Foreskin fibroblast (primary cell): ENCODE measurements at places on chromosomes 11 and 22.

DNA sequence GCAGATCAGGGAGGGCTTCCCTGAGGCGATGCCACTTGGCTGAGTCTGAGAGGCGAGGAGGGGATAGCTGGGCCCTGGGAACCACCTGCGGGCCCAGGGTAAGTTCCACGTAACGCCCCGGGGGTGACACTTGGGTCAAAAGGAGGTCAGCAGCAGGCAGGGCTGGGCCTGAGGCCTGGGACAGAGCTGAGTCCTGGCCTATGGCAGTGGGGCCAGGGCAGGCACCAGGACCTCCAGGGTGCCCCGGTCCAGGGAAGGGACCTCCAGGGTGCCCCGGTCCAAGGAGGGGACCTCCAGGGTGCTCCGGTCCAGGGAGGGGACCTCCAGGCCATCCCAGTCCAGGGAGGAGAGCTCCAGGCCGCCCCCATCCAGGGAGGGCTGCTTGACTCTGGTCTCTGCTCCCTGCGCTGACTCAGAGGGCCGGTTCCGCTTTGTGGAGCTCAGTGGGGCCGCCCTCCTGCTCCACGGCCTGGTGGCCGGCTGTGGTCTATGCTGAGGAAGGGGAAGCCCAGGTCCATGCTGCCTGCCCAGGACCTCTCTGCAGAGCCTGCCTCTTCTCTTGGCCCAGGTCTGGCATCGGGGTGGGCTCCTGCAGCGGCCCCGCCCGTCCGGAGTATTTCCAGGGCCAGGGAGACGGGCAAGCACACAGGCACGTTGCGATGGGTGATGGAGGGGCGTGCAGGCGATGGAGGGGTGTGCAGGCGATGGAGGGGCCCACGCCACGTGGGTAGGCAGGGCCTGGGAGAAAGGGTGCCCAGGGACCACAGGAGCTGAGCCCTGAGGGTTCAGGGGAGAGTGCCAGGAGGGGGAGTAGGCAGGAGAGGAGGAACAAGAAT is 19.5 kb upstream of the WNT7B start:
- DNase-seq: peak; percentile 64

- DNase-seq: peak; percentile 17
Observed at GRCh38 chr11:77351281-77351886, 49.9 kb upstream of the GDPD4 start.

DNA sequence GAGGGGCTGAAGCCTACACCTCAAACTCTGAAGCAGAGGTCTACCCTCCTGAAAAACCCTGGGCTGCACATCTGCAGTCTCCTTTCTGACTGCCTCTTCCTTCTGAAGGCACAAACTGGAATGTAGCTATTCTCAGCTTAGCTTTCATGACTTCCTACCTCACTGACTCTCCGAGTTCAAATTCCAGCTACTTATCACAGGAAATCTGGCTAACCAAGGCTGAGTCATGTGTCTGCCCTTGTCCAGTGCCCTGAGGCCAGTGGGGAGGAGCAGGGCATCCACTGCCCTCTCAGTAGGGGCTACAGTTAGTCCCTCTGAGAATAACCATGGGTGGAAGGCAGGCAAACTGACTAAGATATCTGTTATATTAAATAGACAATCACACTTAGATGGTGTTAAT is 29.2 kb downstream of the PDGFD start:
- DNase-seq: peak; percentile 72

DNA sequence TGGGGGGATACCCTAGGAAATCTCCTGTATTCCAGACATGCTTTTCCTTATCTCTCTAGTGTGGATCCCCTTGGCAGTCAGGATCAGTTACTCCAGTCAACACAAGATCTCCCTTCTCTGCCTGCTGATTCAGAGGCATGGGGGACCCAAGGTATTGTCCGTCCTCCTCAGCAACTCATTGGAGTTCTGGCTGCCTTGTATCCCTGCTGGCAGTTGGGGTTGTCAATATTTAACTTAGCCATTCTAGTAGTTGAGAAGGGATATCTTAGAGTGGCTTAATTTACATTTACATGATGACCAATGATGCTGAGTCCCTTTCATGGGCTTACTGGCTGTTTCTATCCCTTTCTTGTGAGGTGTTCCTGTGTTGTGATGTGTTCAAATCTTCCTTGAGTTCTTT is 74.2 kb downstream of the GRK3 start:
- no peak for DNase-seq

- no peak for DNase-seq
Observed at GRCh38 chr11:88447281-88447680, 109.7 kb upstream of the CTSC start.

DNA sequence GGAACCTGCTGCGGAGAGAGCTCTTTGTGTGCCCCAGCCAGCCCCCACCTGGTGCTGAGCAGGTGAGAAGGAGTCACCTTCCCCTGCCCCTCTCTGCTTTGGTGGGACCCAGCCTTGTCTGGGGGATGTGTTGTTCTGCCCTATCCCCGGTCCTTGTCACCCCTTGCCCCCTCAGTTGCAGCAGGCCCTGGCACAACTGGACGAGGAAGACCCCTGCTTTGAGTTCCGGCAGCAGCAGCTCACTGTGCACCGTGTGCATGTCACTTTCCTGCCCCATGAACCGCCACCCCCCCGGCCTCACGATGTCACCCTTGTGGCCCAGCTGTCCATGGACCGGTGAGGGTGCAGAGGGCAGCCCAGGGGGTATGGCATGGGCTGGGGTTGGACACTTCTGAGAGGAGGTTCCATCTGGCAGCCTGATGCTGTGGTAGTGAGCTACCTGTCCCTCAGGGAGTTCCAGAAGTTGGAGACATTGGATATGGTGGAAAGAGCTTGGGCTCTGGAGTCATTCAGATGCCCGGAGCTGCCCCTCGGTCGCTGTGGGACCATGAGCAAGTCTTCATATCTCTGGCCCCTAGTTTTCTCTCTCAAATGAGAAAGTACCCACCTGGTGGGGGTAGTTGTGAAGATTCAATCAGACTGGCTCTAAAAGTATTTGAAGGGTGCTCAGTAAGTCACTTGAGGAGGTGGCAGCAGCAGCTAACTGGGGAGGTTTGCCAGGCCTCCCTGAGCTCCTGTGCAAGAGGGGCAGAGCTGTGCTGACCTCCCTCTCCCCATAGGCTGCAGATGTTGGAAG is 4.3 kb downstream of the LARGE2 start:
- no peak for DNase-seq

DNA sequence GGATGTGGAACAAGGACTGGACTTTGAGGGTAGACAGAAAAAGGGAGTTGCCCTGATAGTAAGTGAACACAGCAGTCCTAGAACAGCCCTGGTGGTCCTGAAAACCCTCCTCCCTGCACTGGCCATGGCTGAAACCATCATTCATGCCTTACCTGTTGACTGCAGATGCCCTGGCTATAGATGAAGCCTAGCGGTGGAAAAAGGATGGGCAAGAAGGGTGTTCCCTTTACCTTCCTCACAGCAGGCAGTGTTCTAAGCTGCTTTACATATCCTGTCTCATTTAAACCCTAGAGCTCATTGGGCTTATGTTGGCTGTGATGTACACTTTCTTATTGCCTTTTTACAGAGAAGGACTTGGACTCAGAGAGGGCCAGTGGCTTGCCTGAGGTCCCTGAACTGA is 133.6 kb downstream of the C11orf91 start:
- no peak for DNase-seq

GRCh38 chr11:3133261-3134217 is 31.6 kb downstream of the OSBPL5 start:
- DNase-seq: no peak

- peak; percentile 52 for DNase-seq
Observed at GRCh38 chr22:24486501-24486921, 8.6 kb upstream of the UPB1 start.

DNA sequence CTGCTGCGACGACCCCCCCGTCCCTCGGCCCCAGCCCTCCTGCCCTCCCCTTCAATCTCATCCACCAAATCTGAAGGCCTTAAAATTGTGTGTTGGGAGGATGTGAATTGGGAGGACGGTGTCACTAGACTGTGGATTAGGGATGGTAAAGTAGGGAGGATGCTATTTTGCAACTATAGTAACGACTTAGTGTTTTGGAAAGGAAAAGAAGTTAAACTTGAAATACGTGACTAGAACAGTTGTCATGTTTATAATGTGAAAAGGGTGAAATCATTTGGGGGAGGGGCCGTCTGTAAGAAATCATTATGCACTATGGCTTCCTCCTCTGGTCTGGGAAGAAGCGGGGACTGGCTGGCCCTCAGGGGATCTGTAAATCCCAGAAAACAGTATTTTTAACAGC is 43.4 kb upstream of the NNMT start:
- DNase-seq: no peak

DNA sequence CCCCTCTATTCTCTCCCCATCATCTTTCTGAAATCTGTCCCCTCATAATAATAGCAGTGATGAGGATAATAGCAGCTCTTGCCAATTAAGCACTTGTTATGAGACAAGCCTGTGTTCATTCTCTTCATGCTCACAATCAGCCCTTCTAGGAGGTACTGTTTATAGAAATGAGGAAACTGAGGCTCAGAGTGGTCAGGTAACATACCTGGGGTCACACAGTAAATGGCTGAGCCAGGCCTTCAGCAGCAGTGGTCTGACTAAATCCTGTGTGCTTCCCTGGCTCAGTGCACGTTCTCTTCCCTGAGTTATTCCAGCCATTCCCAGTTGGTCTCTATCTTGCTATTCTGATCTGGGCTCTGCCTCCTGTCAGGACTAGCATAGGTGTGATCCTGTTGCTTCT is 3.8 kb upstream of the CNIH2 start:
- DNase-seq: no peak

DNA sequence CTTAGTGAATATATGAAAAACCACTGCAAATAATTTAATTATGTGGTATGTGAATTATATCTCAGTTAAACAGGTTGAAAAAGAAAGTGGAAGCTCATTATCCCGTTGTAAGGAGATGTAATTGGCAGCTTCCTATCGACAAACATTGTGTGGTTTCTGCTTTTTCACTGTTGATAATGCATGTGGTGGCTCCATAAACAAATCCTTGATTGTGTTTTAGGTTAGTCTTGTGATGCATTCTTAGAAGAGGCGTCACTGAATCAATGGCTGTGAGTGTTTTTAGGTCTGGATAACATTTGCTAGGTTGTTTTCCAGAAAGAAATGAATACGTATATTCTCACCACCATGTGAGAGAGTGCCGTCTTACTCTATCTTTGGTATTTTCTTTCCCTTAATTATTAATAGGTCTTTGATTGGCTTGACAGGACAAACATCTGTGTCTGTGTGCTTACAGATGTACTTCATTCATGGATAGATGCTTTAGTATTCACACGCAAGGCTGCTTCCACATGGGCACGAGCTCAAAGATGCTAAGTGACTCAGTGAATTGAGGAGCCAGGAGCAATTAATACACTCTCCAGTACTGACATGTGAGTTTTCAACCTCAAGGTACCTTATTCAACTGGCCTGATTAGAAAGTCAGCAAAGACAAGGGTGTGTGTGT is 166.7 kb downstream of the TBC1D22A start:
- DNase-seq: peak; percentile 10

DNA sequence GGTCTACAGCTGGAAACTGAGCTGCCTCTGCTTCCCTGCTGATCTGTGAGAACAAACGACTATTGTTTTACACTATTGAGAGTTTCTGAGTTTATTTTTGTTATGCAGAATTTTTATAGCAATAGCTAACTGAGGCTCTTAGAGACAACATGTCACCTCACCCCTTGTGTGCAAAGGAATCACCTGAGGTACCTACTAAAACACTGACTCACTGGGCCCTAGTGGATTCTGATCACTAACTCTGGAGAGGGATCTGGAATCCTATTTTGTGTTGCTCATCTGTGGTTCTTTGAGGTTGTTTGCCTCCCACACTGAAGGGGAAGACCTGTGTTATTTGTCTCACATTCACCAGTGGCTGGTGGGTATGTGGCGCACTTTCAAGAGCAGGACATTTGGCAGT is 13.4 kb upstream of the B3GAT1 start:
- no peak for DNase-seq

GRCh38 chr11:118565051-118565450 is 680 bp downstream of the IFT46 start:
- DNase-seq: no peak
